ENCODE measurements at places on chromosomes 1 and 21.

GRCh38 chr1:86704972-86705664 lies 742 bp downstream of the SH3GLB1 start:
- DNase-seq: peak; percentile 22

DNA sequence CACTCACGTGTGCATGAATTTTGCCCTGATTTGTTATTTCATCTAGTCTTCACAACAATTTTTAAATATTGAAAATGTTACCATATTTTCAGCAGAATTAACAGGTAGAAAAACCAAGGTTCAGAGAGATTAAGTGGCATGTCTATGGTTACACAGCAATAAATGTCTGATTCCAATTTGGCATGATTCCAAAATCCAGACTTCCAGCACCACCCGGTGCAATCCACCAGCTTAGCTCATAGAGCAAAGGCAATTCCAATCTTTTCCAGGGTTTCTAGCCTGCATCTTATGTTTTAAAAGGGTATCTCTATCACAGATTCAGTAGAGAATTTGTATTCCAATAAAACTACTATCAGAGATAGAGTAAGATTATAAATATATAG lies 161.8 kb downstream of the TPR start:
- DNase-seq: no peak

DNA sequence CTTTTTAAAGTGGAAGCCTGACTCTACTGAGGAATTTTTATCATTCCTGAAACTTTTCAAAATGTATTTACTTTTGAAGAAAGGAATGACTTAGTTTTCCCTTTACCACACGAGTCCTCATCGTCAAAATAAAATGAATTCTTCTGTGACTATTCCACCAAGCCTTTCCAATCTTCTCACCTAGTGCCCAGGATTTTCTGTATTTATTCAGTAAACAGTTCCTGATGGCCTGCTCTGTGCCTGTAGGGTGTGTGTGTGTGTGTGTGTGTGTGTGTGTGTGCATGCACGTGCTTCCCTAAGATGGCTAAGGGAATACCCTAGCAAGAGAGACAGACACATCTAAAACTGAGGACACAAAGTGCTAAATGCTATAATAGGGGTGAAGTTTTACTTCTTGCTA lies 395.0 kb upstream of the USP24 start:
- no peak for DNase-seq

GRCh38 chr1:115331558-115332331 lies 6.3 kb downstream of the NGF start:
- no peak for DNase-seq

DNA sequence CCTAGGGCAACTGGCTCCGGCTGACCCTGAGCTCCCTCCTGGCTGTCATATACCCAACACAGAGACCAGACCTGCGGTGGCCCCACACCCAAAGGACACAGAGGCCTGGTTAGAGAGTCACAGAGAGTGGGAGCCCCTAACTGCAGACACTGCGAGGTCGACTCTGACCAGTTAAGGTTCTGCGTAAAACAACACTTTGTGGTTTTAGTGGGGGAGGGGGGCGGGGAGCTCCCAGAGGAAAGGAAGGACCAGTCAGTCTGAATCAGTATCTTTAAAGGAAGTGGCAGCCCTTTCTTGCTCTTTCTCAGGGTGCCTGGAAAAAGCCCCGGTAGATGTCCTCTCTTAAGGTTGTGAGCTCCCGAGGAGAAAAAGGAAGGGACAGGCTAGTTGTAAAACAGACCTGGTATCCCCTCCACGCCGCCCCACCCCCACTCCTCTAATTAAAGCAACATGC lies 2.4 kb downstream of the SSBP3 start:
- no peak for DNase-seq

- peak; percentile 62 for DNase-seq
Observed at GRCh38 chr1:6743189-6744101, 41.8 kb upstream of the CAMTA1 start.

GRCh38 chr21:42793774-42794173 lies 85.6 kb downstream of the WDR4 start:
- DNase-seq: no peak

DNA sequence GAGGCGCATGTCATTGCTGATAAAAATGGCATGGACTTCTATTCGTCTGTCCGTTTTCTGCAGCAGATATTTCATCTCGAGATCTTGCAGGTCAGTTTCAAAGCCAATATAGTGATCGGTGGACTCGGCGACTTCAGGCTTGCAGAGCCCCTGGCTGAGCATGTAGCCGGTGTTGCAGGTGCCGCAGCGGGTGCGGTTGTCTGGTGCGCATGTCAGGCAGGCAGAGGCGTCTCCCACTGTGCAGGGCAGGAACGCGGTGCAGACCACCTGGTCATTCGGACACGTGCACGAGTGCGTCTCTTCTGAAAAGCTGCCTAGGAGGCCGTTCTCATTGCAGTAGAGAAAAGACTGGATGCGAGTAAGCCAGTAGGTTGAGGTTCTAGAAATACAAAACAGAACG lies 378.9 kb downstream of the BRINP3 start:
- no peak for DNase-seq

GRCh38 chr1:11335417-11336056 lies 62.5 kb downstream of the UBIAD1 start:
- DNase-seq: no peak

DNA sequence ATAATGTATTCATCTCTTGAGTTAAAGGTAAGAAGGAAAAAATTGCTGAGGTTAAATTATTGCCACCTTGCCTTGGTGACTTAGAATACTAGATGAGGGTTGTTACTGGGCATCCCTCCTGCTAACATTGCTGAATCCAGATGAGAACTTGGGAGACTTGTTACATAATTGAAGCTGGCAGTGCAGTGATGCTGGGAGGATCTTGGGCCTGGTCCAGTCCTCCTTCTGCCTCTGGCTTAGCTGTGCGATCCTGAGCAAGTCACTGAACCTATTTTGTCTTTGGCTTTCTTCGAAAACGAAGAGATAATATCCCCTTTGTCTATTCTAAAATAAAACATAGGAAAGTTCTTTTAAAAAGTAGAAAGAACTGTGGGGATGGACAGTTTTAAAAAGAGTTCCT lies 244.9 kb upstream of the NRIP1 start:
- DNase-seq: no peak

DNA sequence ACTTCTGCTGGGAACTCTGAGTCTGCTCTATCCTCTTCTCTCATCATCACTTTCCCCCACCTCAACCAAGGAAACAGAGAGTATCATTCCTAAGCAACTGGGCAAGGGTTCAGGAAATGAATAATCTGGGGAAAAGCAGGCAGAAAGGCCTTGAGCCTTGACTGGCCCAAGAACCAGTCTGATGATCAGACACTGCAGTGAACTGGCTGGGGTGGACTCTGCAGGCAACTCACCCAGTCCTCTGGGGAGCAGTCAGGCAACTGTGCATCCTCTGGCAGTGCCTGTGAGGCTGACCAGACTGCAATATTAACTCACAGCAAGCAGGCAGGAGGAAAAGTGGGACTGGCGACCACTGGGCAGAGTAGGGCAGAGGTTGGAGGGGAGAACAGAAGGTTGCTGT lies 991 bp downstream of the ANKRD35 start:
- DNase-seq: no peak

- DNase-seq: no peak
Observed at GRCh38 chr1:167107456-167107855, 13.6 kb downstream of the STYXL2 start.

- DNase-seq: no peak
Observed at GRCh38 chr21:15319727-15320126, 254.9 kb upstream of the NRIP1 start.

DNA sequence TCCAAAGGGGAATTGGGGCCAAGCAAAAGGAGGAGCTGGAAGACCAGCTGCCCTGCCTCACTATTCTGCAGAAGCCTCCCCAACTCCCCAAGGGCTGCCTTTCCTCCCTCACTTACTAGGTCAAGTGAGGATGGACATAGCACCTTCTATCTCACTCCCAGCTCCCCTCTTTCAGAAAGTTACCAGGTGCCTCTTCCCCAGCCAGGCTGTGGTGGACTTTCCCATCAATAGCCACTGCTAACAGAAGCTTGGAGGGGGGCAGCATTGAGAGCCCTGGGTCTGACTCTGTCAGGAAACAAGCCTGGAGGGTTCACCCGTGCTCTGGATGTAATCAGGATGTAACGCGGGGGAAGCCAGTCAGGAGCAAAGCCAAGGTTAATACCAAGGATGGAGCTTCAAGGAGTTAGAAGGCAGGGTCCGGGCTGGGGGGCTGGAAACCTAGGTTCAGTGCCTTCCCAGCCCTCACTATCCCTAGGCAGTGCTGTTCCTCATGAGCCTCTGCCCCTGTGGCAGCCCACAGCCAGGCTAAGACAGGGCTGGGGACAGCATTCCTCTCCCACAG lies 127.8 kb upstream of the NGF start:
- DNase-seq: no peak

- DNase-seq: no peak
Observed at GRCh38 chr1:208369658-208370057, 125.5 kb upstream of the PLXNA2 start.

- DNase-seq: no peak
Observed at GRCh38 chr21:19141511-19141910, 737.9 kb upstream of the TMPRSS15 start.

DNA sequence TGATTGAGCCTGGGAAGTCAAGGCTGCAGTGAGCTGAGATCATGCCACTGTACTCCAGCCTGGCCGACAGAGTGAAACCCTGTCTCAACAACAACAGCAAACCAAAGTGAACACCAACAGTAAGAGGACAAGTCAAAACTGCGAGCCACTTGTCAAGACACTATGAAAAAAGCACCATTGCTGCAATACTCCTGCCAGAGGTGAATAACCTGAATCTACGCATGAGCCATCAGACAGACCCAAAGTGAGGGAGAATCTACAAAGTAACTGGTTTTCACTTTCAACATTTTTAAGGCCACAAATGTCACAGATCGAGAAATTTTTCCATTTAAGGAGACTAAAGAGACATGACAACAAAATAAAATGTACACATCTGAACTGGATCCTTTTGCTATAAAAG lies 21.9 kb downstream of the SYNJ1 start:
- no peak for DNase-seq

- DNase-seq: no peak
Observed at GRCh38 chr21:33396436-33396835, 6.8 kb upstream of the IFNGR2 start.

GRCh38 chr21:34544032-34544496 lies 32.1 kb upstream of the KCNE1 start:
- peak; percentile 16 for DNase-seq

GRCh38 chr1:213050745-213051126 lies 305 bp upstream of the RPS6KC1 start:
- DNase-seq: no peak

DNA sequence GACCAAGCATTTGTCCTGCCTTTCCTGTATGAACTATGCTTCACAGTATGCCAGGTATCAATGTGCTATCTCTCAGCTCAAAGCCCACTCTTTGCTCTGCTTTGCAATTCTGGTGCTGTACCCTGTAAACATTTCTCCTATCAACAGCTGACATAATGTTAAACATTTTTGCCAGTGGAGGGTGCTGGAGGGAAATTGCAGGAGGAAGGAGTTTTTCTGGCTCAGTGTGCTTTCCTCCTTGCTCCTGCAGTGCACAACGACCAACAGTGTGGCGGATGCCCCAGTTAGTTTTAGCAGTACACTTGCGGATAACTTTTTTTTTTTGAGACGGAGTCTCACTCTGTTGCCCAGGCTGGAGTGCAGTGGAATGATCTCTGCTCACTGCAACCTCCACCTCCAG lies 67.1 kb upstream of the PTGFRN start:
- no peak for DNase-seq

GRCh38 chr21:16192902-16193301 lies 463.1 kb downstream of the USP25 start:
- no peak for DNase-seq

DNA sequence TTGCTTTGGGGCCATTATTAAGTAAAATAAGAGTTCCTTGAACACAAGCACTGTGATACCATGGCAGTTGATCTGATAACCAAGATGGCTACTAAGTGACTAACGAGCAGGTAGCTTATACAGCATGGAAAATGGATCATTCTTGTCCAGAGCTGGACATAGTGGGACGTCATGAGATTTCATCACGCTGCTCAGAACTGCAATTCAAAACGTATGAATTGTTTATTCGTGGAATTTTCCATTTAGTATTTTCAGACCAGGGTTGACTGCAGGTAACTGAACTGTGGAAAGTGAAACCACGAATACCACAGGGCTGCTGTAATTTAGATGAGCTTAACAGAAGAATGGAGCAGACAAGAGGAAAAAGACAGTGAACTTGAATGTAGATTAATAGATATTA lies 38.9 kb downstream of the CCDC18 start:
- DNase-seq: no peak

DNA sequence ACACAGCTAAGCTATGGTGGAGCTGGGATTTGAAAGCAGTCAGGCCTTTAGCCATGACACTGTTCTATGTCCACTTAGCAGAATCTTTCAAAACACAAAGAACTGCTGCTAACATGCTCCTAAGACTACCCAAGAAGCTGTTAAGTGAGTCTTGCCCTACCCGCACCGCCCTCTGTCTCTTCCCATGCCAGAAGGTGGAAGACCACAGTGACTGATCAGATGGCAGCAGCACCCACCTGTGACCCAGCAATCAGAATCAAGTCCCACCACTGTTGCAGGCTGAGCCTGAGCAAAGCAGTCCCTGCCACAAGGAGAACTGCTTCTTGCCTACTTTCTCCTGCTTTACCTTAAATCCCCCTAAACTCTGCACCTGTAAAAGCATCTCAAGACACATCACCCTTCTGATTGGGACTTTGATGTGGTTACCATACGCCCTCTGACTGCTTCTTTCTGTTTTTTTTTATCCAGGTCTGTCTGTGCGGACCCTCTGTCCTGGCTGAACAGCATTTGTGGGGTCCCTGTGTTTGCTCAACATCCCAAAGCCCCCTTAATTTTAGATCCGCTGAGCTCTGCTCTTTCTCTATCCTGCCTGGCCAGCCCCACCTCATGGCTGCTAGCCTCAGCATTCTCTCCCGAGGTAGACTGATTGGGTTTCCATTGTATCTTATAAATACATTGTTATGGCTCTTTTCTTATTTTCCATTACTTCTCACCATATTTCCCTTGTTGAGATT lies 16.0 kb downstream of the IRF2BP2 start:
- no peak for DNase-seq

- no peak for DNase-seq
Observed at GRCh38 chr1:209641832-209642172, 10.4 kb downstream of the LAMB3 start.

GRCh38 chr1:115373305-115373704 lies 35.3 kb upstream of the NGF start:
- DNase-seq: no peak

Data from DMS79 treated with DMSO at 0.1 percent for 48 hours (cell line).